Stimulated activated CD8-positive, alpha-beta memory T cell treated with anti-CD3 and anti-CD28 coated beads, Interleukin-2, amount 100 ng/mL, for 1 hour (primary cell): ENCODE measurements at places on chromosomes 13 and 19.

GRCh38 chr19:8367327-8368001, 3.5 kb downstream of the ANGPTL4 start:
- DNase-seq: no peak

GRCh38 chr19:10201176-10201575, 6.4 kb upstream of the DNMT1 start:
- no peak for DNase-seq

DNA sequence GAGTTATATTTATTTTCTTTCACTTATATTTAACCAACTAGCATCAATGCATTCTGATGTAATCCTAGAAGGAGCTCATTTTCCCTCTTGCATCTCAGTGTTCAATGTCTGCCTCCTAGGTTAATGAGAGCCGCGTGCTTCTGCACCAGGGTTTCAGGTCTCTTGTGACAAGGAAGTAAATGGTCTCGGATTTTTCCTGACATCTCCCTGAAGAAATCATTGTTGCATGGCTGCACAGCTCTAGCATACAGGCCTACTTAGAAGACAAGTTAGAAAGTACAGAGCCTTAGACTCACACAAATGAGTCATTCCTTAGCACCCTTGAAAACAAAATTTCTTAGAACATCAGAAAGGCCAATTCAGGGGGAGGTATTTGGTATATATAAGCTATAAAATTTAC, 57.2 kb upstream of the KLF12 start:
- no peak for DNase-seq

GRCh38 chr19:37867831-37868230, 38.6 kb downstream of the WDR87 start:
- no peak for DNase-seq

- DNase-seq: no peak
Measured at GRCh38 chr19:11848200-11848593, 329 bp upstream of the ZNF439 start.

GRCh38 chr19:15923702-15924101, 10.6 kb downstream of the CYP4F11 start:
- DNase-seq: no peak

GRCh38 chr13:97119943-97120342, 102.2 kb upstream of the MBNL2 start:
- DNase-seq: no peak

DNA sequence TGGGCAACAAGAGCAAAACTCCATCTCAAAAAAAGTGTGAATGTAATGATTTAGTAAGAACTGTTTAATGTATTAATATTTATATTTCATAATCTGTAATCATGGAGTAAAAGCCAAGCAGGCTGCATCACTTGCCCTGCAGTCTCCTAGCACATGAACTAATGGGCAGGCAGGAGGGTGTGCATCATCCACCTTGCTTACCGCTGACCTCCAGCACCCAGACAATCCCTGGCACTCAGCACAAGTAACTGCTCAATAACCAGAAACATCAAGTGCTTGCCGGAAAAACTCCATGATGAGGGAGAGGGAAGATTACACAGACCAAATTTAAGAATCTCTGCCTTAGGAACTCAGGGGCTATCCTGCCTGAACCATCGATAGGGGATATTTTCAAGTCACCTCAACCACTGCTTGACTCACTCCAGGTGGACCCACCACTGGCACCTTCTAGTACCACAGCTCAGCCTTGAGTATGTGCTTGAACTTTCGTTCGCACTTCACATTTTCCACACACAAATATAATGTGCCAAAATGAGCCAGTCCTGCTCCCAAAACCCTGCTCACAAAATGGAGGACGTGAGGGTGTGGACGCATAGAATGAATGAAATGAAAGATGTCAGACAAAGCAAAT, 18.6 kb downstream of the BRD4 start:
- DNase-seq: no peak

GRCh38 chr13:111373486-111373885, 53.0 kb downstream of the TEX29 start:
- no peak for DNase-seq

DNA sequence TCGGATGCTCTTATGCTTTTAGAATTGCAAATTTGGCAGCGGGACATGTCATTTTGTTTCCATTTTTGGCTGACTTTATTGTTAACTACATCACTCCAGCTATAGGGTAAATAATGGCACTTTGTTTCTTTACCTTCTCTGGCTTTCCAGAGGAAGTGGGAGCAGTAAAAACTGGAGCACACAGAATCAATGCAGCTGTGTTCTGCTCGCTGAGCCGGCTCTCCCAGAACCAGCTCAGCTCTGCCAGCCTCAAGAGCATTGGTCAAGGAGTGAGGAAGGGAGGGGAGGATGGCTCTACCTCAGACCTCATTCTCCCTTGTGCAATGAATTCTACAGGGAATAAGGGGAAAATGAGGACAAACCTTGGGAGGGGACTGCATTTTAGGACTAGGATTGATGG, 50.5 kb upstream of the SPATA13 start:
- DNase-seq: no peak

DNA sequence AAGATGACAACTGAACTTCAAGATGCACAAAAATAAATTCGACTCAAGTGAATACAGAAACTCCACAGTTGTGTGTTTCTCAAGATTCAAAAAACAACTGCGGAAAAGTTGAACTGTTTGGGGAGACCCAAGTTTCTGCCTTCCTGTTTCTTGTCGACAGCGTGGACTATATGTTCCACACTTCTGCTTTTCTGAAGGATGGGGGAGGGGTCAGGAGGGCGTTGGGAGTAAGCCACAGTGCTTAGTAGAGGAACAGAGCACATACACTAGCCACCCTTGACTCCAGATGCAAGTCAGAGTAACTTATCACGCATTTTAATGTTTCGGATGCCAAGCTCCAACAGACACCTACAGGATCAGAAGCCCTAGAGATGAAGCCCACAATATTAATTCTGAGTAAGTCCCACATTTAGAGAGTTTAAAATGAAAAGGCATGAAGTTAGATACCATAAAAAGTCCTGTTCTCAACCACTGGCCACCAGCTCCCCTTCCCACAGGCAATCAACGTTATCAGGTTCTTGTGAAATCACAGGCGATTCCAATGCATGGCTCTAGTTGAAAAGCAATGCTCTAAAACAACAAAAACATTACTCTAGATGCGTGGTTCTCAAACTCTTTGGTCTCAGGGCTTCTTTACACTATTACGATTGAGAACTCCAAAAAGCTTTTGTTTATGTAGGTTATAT, 4.2 kb downstream of the TUBGCP3 start:
- DNase-seq: no peak

- DNase-seq: no peak
Measured at GRCh38 chr13:50123002-50123401, 107.8 kb downstream of the KCNRG start.

DNA sequence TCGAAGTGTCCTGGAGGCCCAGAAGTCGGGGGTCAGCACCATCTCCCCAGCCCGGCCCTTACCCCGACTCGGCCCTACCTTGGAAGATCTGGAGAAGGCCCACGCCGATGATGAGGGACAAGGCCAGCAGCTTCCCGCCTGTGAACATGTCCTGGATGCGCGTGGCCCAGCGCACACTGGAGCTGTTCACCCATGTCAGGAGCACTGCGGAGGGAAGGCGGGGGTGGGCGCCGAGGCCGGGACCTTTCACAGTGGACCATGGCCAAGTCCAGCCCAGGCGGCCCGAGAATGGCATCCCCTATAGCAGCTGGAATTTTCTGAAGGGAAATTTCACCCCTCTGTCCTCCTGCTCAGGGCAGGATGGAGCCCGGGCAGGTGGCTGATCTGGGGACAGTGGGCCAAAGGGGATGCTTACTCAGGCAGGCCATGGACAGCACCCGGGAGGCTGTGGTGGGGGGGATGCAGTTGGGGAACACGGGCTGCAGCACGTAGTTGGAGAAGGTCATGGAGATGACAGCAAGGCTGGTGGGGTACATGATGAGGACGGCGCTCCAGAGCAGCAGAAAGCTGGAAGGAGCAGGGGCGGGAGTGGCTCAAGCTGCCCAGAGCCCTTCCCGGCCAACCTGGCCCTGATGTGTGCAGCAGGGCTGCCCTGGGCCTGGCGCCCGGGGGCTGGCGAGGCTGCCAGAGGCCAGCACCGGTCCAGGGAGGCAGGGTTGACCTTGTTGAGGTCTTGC, 13.0 kb downstream of the SLC7A10 start:
- DNase-seq: no peak

- no peak for DNase-seq
Measured at GRCh38 chr13:80881495-80881894, 540.6 kb upstream of the SPRY2 start.

DNA sequence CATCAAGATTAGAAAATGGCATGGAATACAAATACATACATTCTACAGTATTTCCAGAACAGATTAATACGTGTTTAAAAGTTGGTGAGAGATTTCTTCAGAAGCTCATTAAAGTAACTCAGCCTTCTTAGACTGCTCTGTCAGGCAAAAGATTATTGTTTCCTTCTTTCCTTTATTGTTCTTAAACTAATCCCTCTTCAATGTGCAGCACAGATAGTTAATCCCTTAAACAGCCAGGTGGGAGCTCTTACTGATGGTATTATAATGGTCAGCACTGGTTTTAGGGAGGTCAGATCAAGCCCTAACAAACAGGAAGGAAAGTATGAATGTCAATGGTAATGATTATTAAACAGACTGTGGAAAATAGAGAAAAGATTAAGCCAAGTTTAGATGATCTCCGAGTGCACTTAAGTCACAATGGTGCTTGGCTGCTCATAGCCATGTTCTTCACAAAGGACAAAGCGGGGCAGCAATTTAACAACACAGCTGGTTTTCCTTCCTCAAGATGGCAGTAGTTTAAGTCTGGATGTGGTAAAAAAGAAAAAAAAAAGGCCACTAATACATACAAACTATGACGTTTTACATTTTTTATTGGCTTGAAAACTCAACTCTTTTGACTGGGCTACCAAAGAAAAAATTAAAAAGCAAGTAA, 992.6 kb downstream of the PCDH9 start:
- DNase-seq: no peak

DNA sequence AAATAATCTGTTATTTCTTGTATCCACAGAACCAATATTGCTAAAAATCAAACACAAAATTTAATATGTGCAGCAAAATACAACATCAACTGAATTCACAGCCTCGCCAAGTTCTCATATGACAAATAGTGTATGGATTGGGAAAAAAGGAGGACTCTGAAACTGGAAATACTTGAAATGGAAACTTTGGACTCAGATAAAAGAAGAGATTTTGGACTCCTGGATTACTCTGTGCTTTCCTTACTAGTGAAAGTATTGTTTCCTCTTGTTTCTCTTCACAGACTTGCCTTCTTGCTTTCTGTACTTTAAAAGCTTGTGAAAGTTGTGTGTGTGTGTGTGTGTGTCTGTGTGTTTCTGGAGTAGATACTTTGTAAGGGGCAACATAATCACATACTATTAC, 1596.3 kb downstream of the PCDH9 start:
- DNase-seq: no peak

DNA sequence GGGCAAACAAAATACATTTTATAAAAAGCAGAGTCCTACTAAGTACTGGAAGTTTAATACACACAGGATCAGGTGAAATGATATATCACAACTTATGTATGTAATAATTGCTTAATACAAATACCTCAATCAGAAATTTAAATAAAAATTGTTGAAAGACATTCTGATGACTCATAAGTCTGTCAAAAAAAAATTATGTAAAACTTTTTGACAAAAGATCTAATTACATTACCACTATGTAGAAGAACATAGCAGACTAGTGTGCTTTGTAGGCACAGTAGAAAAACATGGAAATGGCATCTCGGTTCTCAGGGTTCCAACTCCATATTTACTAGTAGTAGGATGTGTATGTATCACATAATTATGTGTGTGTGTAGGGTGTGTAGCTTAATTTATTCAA, 156.2 kb downstream of the DNAJC3 start:
- DNase-seq: no peak

GRCh38 chr19:7213628-7214323, 80.4 kb downstream of the INSR start:
- no peak for DNase-seq

DNA sequence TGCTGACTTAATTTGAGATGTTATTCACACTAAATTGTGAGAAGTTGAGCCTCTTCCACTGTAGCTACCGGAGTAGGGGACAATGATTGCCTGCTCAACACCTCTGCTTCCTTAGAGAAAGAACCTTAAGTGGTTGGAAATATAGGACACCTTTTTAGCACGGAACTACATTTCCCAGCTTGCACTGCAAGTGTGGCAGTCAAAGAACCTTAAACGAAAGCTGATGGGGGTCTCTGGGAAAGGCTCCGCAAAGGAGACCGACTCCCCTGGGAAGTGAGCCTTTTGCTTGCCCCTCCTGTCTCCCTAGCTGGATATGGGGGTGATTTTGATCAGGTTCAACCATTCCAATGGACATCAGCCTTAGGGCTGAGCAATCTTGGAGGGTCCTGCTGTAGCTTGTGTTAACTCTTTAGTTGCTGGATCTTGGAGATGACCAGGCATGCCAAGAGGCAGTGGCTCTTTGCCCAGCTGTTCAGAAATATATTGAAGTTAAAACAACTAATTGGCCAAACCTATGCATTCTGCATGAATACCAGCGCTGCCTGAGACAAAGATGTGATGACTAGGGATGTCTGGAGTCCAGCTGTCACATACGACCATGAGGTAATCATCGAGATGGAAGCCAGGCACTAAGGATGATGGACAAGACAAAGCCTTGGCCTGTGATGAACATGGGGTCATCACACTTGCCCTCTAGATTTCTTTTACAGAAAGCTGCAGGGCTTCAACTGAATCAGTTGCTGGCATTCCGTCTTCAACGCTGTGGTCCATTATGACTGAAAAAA, 286.5 kb downstream of the FOXO1 start:
- no peak for DNase-seq

DNA sequence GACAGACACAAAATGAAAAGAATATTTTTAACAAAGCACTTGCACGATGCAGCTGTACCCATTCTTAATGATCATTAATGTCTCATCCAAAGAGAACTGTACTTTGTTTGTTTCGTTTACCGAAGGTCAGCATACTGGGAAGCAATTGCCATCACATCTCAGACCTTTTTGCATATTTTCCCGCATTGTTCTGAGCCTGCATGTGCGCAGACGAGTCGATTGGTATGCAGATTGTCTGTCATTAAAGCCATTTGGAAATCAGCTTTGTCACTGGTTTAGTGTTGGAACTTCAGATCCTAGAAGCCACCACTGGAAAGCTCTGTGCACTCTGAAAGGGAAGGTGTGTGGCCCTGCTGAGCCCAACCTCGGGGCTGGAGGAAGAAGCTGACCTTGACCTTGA, 15.6 kb downstream of the SPACA7 start:
- DNase-seq: no peak
